ENCODE measurements at places on chromosomes 2 and 18.

GRCh38 chr2:241040081-241040803 is 41.8 kb downstream of the SNED1 start:
- peak overlapping the region; percentile 77 for H3K27ac ChIP-seq
- DNase-seq, result no peak
- H3K4me3 ChIP-seq, result no peak overlapping the region

DNA sequence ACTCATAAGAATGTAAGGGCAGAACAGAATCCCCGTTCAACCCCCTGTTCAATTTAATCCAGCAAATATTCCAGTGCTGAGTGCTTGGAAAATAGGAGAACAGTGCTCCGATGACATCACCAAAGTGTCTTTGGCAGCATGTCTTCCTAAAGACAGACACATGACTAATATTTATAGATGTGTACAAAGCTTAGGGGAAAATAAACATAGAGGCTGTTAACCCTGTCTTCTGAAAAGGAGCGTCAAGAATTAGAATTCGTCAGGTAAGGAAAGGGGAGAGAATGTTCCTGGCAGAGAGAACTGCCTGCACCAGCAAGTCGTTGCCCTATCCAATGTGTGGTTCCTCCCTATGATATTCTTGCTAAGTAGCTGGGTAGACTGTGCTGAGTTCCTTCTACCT is 72.7 kb downstream of the PLB1 start:
- no peak for DNase-seq
- H3K27me3 ChIP-seq, result no peaks in the 10 kb centered on the region

DNA sequence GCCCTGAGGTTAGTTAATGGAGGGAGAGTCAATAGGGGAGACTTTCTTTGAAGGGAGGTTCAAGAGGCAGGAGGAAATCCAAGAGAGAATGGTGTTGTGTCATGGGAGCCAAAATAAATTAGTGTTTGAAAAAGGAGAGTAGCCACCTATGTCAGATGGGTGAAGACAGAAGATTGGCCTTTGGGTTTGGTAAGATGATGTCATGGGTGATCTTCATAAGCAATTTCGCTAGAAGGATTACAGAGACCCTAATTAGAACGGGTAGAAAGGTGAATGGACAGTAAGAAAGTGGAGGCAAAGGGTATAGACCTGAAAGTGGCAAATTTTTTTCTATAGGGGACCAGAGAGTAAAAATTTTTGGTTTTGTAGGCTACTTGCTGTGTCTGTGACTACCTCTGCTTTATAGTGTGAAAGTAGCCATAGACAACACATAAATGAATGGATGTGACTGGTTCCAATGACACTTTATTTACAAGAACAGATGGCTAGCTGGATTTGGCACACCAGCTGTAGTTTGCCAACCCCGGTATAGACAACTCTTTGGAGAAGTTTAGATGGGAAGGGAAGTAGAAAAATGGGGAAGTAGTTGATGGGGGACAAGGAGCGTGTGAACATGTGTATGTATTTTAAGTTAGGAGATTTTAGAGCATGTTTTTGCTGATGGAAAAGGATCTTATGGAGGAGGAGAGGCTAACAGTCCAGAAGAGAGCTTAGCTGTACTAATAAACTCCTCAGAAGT is 9.3 kb downstream of the STAMBP start:
- no peak overlapping the region for H3K4me3 ChIP-seq
- peaks cover 37% of the 10 kb centered on the region for H3K36me3 ChIP-seq
- H3K27me3 ChIP-seq, result no peaks in the 10 kb centered on the region
- no peak overlapping the region for H3K27ac ChIP-seq
- no peak for DNase-seq

DNA sequence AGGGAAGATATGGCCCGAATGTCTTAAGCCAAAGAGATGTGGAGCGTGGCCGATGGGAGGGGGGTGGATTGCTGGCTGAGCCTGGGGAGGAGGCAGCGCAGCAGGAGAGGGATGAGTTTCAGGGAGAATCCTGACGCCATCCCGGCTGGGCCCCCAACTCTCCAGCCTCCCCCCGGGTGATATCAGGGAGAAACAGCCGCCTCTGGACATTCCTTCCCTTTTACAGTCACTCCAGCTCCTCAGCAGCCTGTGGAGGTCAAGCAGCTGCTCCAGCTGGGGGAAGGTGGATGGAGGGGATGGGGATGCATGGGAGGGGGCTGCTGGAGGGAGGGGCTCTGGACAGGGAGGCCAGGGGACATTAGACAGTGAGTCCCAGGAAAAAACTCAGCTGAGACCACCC is 9.5 kb upstream of the DES start:
- peaks cover 2% of the 10 kb centered on the region for H3K27me3 ChIP-seq
- H3K4me3 ChIP-seq, result no peak overlapping the region
- no peak overlapping the region for H3K27ac ChIP-seq

- H3K27me3 ChIP-seq, result peaks cover under 1% of the 10 kb centered on the region
- no peak overlapping the region for H3K4me3 ChIP-seq
- H3K27ac ChIP-seq, result no peak overlapping the region
- DNase-seq, result no peak
- H3K36me3 ChIP-seq, result no peaks in the 10 kb centered on the region
- H3K4me1 ChIP-seq, result no peaks in the 10 kb centered on the region
These were observed 38.6 kb downstream of the ACOXL start for GRCh38 chr2:110770959-110771431.

Data from CD4-positive, CD25-positive, alpha-beta regulatory T cell (primary cell).